ENCODE measurements at places on chromosomes 1 and 21. TPM values are rescaled to one million over a fixed set of nuclear protein-coding genes. Genes with fewer than 3 reads are reported as not detected.
A peak's percentile ranks its signal among the peaks of the same experiment; 100 is the strongest.

- no peak overlapping the region for H3K4me3 ChIP-seq
- no peaks in the 10 kb centered on the region for H3K27me3 ChIP-seq
- no peak for DNase-seq
- no peak overlapping the region for H3K27ac ChIP-seq
- no peaks in the 10 kb centered on the region for H3K4me1 ChIP-seq
- H3K36me3 ChIP-seq = no peaks in the 10 kb centered on the region
These were observed 99.5 kb upstream of the IGSF21 start for GRCh38 chr1:18008081-18008480.

DNA sequence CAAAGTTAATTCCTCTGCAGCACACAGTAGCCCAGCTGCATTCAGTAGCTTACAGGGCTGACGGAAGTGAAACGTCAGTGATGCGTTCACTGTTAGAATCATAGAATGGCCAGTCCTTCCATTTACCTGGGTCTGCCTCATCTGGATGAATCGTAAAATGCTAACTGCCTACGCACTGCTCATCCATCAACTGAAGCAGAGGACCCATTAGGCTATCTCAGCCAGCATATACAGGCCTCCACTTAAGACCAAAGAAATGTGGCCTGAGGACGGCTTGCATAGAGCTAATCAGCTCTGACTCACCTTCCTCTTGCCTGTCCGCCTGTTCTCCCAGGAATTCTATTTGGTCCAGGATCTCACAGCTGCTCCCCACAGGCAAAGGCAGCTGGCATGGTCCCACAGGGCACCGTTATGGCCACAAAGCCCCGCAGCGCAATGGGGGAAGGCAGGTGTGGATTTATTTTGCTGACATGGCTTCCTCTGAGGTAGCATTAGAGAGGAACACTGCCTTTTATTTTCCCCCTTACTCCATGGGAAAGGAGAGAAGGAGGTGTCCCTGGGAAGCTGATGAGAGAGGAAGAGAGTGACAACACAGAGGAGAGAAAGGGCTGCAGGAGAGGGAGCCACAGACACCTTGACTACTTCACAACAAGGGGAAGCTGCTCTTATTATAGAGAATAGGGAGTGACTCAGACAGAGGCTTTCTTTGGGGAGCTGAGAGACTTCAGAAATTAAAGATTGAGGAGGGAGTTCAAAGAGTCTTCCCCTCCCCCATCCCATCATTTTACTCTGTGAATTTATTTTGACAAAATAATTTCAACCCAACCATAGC, 177.6 kb downstream of the HHIPL2 start:
- no peaks in the 10 kb centered on the region for H3K36me3 ChIP-seq
- H3K27me3 ChIP-seq = no peaks in the 10 kb centered on the region
- no peak for DNase-seq
- H3K4me1 ChIP-seq = no peaks in the 10 kb centered on the region
- no peak overlapping the region for H3K4me3 ChIP-seq

Gene CCDC30
- total RNA-seq = 0.99 TPM

Gene FCAMR
- total RNA-seq = not detected

DNA sequence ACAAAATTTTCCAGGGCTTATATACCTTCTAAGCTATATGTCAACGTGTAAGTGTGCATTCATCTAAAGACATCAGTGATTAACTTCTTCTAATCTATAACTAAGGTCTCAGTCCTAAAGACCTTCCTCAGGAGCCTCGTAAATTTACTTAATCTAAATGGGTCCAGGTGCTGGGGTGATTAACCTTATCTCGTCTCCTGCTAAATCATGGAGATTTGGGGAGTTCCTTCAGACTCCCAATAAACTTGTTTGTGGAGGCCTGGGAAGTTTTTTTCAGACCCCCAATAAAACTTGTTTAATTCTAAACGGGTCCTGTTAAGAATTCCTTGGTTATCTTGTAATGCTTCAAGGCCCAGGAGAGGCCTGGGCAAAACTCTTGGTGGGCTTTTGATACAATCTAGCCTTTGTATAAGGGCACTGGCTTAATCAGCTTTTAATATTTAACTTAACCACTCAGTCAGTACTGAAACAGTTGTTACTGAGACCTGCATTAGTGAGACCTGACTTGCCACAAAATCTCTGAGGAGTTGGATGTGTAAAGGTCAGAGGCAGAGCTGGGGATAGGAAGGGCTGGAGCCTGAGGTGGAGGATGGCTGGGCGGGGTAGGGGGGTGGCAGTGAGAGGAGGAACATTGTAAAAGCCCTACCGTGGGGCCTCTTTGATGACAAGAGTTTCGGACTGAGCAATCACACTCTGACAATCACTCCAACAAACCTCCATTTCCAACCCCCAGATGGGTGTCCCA, 6.2 kb upstream of the HMGCS2 start:
- no peaks in the 10 kb centered on the region for H3K27me3 ChIP-seq
- H3K36me3 ChIP-seq = no peaks in the 10 kb centered on the region
- H3K27ac ChIP-seq = no peak overlapping the region

Gene NCF2
- 5.2 TPM for total RNA-seq

Gene SLC25A34
- 0.66 TPM for total RNA-seq

- peak overlapping the region; percentile 84 for H3K27ac ChIP-seq
- H3K27me3 ChIP-seq = no peaks in the 10 kb centered on the region
- H3K36me3 ChIP-seq = peaks cover 32% of the 10 kb centered on the region
These were observed 629 bp downstream of the PGD start for GRCh38 chr1:10399444-10399941.

DNA sequence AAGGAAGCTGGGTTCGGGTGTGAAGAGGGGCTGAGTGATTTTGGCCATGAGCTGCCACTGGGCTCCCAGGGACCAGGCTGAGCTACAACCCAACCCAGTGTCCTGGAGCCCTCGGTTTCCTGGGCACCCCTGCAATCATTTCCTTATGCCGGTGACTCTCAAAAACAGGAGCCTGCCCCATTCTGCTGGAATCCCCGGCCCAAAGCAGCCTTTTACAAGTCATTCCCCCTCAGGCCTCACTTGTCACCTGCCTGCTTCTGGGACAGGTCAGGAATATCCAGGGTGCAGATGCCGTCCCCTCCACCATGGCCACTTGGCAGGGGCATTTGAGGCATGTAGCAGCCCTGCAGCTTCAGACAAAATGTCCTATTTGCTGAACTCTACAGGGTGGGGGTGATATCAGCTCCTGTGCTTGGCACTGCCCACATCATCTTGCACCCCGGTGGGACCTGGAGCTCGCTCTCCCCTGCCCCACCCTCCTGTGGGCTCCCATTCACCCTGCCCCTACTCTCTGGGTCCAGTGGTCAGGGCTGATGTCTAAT, 30.0 kb downstream of the CDK18 start:
- DNase-seq = no peak
- H3K4me3 ChIP-seq = no peak overlapping the region
- H3K4me1 ChIP-seq = peaks cover 8% of the 10 kb centered on the region
- H3K27ac ChIP-seq = no peak overlapping the region
- H3K36me3 ChIP-seq = peaks cover 29% of the 10 kb centered on the region

DNA sequence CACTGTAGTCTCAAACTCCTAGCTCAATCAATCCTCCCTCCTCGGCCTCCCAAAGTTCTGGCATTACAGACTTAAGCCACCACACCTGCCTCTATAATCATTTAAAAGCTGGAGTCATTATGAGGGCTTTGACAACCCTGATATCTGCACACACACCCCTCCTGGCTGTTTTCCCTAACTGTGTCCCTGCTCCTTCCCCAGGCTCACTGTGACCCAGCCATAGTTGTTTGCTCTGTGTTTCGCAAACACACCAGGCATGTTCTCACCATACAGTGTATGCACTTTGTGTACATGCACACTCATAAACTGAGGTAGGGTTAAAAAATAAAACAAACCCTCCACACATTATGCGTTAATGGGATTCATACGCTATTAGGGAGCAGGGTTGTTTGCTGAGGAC, 21.8 kb upstream of the IL20 start:
- no peaks in the 10 kb centered on the region for H3K36me3 ChIP-seq
- H3K27ac ChIP-seq = no peak overlapping the region
- no peaks in the 10 kb centered on the region for H3K4me1 ChIP-seq
- no peak for DNase-seq
